Naive thymus-derived CD8-positive, alpha-beta T cell (primary cell): ENCODE measurements at places on chromosomes 3 and 15. TPM values are rescaled to one million over a fixed set of nuclear protein-coding genes. Genes with fewer than 3 reads are reported as not detected.

MTFMT gene
- total RNA-seq: 21.2 TPM

TMC3 gene
- not detected for total RNA-seq

EPHB1 gene
- not detected for total RNA-seq

HHATL gene
- not detected for total RNA-seq

NEDD4 gene
- 4.1 TPM for total RNA-seq

DNA sequence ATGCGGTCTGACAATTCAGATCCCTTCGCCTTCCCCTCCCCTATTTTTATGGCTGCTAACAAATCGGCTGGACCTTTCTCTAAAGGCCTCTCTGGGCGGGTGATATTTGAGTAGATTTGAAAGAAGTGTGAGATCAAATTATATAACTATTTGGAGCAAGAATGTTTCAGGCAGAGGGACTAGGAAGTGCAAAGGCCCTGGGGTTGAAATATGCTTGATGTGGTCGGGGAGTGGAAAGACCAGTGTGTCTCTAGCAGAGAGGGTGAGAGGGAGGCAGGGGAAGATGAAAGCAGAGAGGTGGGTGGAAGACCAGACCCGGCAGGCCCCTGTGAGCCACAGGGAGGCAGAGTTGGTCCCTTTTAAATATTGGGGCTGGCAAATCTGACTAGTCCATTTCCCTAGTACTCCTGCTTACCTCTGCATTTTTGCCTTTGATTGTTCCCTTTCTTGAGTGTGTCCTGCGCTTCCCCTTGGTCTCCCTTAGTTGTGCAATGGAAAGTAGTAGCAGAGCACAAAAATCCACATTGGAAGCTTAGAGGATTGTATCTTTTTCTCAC, 32.3 kb downstream of the SLCO3A1 start:
- H3K4me1 ChIP-seq: peaks cover 5% of the 10 kb centered on the region
- H3K27ac ChIP-seq: no peak overlapping the region
- no peaks in the 10 kb centered on the region for H3K27me3 ChIP-seq
- no peak for DNase-seq

DNA sequence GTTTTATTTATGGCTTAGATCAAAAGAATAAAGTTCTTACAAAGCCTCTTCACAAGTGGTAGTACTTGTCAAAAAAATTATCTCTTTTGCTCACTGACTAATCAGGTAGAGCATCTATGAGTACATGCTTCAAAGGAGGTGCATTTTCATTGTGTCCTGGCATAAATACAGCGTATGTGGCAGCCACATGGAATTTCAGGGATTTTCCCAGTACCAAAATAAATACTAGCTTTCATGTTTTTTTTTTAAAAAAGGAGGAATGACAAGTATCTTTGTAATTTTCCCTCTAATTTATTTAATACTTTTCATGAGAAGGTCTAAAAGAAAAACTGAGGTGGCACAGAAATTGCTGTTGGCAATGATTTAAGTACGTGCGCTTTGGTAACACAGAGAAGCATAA, 597.8 kb upstream of the ALCAM start:
- no peak overlapping the region for H3K27ac ChIP-seq
- H3K36me3 ChIP-seq: no peaks in the 10 kb centered on the region
- no peaks in the 10 kb centered on the region for H3K4me1 ChIP-seq
- H3K27me3 ChIP-seq: peaks cover 3% of the 10 kb centered on the region
- H3K4me3 ChIP-seq: no peak overlapping the region
- DNase-seq: no peak

DNA sequence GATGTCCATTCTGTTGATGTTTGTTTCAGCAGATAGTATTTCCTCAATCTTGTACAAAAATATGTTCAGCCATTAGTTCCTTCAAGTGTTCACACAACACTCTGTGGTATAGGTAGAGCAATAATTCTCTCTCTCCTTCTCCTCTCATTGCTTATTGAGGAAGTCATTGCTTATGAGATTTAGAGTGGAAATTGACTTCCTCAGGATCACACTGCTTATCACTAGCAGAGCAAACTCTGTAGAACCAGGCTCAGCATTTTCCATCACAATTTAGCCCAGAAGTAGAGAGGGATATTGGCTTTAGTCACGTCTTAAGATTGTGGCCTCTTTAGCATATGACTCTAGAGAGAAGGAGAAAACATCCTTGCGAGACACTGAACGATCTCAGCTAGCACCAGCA, 31.2 kb downstream of the RAB11A start:
- no peak overlapping the region for H3K27ac ChIP-seq
- no peak overlapping the region for H3K4me3 ChIP-seq
- DNase-seq: no peak
- peaks cover 5% of the 10 kb centered on the region for H3K36me3 ChIP-seq
- no peaks in the 10 kb centered on the region for H3K27me3 ChIP-seq

DNA sequence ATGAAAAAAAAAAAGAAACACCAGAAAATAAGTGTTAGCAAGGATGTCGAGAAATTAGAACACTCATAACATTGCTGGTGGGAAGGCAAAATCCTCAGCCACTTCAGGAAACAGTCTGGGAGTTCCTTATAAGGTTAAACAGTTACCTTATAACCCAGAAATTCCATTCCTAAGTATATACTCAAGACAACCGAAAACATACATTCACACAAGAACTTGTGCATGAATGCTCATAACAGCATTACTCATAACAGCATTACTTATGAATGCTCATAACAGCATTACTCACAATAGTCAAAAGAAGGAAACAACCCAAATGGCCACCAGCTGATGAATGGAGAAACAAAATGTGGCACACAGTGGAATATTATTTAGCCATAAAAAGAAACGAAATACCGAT, 34.8 kb upstream of the DCP1A start:
- no peaks in the 10 kb centered on the region for H3K36me3 ChIP-seq
- H3K4me1 ChIP-seq: no peaks in the 10 kb centered on the region
- H3K27ac ChIP-seq: no peak overlapping the region
- DNase-seq: no peak
- H3K4me3 ChIP-seq: no peak overlapping the region

GRCh38 chr15:67050522-67051087, 14.8 kb upstream of the SMAD3 start:
- H3K27ac ChIP-seq: no peak overlapping the region
- DNase-seq: no peak
- H3K27me3 ChIP-seq: no peaks in the 10 kb centered on the region
